ENCODE measurements at places on chromosomes 4 and X. TPM values are rescaled to one million over a fixed set of nuclear protein-coding genes. Genes with fewer than 3 reads are reported as not detected.

The DDX53 gene
- polyA plus RNA-seq = not detected

- no peak for DNase-seq
Observed at GRCh38 chrX:97936296-97936695, 1052.6 kb downstream of the RPA4 start.

DNA sequence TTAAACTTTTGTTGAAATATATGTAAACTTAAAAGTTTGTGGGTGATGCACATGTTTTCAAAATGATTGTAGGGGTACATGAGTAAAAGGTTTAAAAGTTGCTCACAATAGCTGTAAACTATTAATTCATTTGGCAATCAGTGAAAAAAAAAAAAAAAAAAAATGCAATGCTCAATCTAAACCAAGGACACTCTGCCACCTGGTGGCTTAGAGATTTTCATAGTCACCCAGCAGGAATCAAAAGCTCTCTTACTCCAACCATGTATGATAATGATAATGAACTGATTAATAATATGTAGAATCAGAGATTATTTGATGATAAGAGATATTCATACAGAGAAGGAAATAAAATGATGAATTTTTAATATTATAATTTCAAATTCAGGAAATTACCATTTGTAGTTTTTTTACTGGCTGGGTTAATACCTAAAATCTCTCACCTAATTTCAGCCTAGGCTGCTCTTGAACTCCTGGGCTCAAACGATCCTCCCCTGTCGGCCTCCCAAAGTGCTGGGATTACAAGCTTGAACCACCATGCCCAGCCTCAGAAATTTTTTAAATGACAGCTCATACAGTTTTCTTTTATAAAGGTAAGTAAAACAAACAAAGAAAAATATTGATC, 46.9 kb upstream of the SLC25A4 start:
- peak; percentile 73 for DNase-seq

The PITX2 gene
- polyA plus RNA-seq = not detected

The WDR17 gene
- 0.81 TPM for polyA plus RNA-seq

DNA sequence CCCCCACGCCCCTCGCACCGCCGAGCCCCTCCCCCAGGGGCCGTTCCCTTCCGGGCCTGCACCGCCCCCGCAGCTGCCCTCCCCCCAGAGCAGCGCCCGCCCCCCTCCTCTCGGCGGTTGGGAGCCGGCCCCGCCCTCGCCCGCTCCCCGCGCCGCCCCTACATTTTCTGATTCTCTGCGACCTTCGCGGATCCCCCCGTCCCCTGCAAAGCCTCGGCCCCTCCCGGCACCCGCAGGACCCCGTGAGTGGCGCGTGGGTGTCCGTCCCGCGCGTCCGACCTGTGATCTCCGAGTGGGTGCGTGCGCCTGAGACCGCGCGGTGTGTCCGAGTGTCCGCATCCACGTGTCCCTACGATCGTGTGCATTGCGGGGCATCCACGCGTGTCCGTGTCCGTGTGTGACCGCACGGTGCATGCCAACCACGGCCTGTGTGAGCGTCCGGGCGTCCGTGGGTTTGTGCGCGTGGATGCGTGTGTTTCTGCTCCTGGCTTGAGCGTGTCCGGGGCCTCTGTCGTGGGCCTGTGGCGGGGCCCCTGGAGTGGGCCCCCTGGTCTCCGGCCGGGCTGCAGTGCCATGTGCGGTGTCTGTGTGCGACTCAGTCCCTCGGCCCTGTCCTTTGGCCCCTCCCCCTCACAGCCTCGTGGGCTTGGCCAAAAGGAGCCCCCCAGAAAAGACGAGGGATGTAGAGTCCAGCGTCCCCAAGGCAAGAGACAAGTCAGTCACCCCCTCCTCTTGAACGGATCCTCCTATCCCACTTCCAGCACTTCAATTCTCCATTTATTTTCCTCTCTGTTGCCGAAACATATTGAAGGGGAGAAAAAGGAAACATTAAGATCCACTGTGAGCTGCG, 8.8 kb upstream of the NKX1-1 start:
- DNase-seq = no peak

The SSX1 gene
- polyA plus RNA-seq = not detected

- DNase-seq = no peak
Observed at GRCh38 chrX:155995321-155995875, 2.1 kb upstream of the IL9R start.

- DNase-seq = no peak
Observed at GRCh38 chr4:152510349-152511147, 25.3 kb downstream of the FBXW7 start.

DNA sequence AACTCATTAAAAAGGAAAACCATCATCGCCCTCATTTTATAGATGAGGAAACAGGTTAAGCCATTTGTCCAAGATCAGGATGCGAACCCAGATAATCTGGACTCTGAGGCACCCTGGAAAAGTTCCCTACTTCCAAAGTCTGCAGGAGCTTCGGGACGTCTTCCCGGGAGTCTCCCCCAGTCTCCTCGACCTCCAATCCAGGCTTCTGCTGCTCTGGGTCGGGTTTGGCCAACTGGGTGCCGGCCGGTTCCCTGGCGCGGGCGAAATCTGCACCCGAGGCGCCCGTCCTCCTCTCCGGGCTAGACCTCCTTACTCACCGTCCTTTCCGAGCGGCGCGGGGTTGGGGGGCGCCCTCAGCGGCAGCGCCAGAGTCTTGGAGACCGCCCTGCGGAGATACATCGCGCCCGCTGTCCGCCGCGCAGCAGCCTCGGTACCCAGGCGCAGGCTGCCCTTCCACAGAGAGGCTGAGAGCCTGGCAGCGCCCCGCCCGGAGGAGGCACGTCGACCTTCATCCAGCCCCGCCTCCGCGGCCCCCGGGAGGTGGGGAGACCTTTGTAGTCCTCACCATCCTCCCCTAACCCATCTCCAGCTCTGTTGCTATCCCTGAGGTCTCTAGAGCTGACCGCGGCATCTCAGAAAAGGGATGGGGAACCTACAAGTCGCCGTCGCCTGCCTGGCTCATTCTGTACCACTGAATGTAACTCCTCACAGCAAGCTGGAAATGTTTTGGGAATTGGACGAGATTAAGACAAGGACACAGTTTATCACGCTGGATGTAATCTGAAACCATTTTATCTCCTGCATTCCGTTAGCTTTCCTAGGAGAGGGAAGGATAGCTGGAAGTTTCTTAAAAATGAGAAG, at the start of gene MGARP:
Gene MGARP (minus strand): TSS at position 466 of the 861 bp plus-strand sequence. CDS start 67 bp downstream, at position 399.
- peak; percentile 42 for DNase-seq

The C4orf54 gene
- under 0.01 TPM for polyA plus RNA-seq

The SULT1E1 gene
- 4.1 TPM for polyA plus RNA-seq

The TIMP1 gene
- 1,299 TPM for polyA plus RNA-seq

- DNase-seq = no peak
Observed at GRCh38 chr4:140233791-140234696, 80.1 kb upstream of the MAML3 start.

DNA sequence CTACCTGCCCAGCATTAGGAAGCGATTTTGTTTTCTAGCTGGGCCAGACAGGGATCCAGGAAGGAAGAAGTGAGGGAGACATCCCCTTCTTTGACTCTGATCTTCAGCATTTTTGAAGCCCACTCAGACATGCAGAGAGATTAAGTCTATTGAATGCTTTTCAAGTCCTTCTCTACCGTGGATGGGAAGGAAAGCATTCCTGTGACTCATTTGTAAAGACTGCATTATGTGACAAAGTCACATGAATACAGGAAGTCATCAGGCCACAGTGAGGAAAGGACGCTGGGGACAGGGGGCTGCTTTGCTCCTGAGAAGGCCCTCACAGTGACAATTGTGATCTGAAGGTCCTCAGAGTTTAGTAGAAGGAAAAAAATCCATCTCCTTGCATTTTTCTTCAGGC, 67.4 kb upstream of the GBA3 start:
- DNase-seq = no peak

DNA sequence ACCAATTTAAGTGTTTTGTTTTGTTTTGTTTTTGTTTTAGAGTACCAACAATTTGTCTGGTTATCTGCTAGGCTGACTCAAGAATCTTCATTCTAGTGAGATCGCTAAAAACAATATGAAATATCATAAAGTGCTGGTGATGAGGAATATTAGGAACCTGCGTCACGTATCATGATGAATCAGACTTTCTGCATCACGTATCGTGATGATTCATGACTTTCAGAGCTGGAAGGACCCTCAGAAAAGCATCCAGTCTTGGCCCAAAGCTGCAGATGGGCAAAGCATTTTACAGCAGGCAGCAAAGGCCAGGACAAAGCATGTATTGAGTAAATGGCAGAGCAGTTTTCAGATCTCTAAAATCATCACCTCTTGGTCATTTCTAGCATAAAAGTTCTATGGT, 278.0 kb upstream of the BOD1L1 start:
- DNase-seq = no peak

The TCP11X1 gene
- not detected for polyA plus RNA-seq

- DNase-seq = no peak
Observed at GRCh38 chr4:89570931-89571330, 263.3 kb upstream of the GPRIN3 start.

The PQBP1 gene
- 68.2 TPM for polyA plus RNA-seq

The RAB39B gene
- 0.35 TPM for polyA plus RNA-seq

DNA sequence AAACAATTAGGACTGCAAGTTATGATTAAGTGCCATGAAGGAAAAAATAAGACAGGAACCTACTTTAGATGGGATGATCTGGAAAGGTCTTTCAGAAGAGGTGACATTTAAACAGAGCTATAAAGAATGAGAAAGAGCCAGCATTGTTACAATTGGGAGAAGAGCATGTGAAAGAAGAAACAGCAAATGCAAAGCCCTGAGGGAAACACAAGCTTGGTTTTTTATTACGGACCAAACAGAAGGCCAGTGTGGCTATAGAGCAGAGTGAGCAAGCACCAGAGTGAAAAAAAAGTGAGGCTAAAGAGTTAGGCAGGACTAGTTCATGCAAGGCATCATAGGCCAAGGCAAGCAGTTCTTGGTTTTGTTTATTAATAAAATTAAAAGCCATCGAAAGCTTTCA, 175.6 kb downstream of the RBMX2 start:
- no peak for DNase-seq

- DNase-seq = no peak
Observed at GRCh38 chr4:24108567-24108966, 218.7 kb upstream of the PPARGC1A start.

The HPGD gene
- 32.3 TPM for polyA plus RNA-seq

DNA sequence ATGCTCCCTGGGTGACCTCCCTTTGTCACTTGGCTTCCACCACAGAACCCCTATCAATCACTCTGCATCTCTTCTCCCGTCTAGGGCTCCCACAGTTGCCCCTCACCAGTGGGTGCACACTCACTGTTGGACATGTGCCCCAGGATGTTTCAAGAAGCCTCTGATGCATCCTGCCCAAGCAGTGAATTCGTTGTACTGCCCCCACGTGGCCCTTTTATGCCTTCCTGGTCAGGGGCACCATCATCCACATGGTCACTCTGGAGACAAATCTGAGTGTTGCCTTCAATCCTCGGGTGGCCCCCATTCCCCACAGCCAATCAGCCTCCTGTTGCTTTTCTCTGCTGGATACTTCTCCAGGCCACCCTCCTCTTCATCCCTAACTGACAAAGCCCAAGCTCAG, 12.2 kb downstream of the ITIH6 start:
- DNase-seq = no peak

DNA sequence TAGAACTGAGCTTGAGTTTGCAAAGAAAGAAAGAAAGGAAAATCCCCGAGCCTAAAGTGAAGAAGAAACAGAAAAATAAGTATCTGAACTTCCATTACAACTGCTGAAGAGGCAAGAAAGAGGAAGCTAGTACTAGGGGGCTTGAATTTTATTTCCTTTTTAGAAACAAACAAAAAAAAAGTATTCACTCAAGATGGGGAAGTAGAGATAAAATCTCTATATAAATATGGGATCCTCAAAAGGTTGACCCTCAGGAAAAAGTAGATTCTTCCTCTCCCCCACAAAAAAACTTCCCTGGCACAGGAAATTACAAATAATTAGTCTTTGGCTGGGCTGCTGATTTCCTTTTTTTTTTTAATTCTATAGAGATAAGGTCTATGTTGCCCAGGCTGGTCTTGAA, 16.0 kb downstream of the LRBA start:
- no peak for DNase-seq

- DNase-seq = no peak
Observed at GRCh38 chrX:142089193-142089592, 115.9 kb downstream of the MAGEC2 start.

DNA sequence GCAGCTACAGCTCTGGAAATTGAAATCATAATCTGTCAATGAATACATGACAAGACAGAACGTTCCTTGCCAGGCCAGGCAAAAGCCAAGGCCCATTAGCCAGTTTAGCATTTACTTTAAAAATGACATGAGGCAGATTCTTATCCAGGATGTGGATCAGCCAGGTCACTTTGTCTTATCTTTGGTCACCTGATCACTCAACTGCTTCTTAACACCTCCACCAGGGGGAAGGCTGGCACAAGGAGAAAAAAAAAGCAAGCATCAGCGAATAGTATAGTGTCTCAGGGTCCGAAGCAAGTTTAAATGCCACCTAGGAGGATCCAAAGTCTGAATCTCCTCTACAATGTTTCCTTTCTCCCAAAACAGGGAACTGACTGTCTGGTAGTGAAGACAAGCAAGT, 18.8 kb downstream of the ATP1B4 start:
- DNase-seq = no peak

The TBX22 gene
- not detected for polyA plus RNA-seq

The GNRHR gene
- not detected for polyA plus RNA-seq

DNA sequence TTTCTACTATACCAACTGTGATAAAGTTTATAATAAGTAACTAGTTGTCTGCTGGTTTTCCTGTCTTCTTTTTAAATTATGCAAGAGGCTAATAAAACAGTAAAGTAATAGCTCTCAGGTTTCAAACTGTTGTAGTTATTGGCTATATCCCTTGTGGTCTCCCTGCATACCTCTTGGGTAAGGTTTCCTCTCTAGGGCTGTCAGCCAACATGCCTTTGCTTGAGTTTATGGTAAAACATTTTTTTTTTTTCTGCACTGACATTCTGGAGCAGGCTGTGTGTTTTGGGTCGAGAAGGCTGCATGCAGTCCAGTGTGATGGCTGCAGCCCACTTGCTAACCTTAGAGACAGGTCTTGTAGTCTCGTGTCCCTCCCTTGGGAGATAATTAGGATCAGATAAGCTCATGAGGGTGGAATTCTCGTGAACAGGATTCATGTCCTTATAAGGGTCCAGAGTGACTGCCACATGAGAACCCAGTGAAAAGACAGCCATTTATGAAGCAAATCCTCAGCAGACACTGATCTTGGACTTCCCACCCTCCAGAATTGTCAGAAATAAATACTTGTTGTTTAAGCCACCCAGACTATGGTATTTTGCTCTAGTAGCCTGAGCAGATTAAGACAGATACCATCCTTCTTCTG, 831.2 kb downstream of the CCSER1 start:
- DNase-seq = no peak

DNA sequence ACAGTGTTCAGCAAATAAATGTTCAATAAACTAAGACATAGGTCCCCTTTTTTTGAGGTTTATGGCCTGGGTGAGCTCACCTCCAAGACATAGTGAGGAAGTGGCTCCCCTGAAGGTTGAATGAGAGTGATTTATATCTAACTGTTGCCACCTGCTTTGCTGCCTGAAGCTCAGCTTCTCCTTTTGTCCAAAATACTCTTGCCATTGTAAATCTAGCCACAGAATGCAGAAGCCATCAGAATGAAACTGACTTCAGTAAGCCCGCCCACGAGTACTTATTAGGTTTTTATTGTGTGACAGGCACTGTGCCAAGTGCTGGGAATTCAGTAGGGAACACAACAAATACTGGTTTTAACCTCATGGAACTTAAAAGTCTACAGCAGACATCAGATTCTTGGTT, 18.0 kb downstream of the SPINK2 start:
- DNase-seq = peak; percentile 62

GRCh38 chr4:26468283-26468949, 21.9 kb downstream of the CCKAR start:
- DNase-seq = no peak

- no peak for DNase-seq
Observed at GRCh38 chr4:38099020-38099600, 138.9 kb downstream of the PTTG2 start.
